Fibroblast of skin of right biceps (primary cell): ENCODE measurements at places on chromosomes 7 and 10.

DNA sequence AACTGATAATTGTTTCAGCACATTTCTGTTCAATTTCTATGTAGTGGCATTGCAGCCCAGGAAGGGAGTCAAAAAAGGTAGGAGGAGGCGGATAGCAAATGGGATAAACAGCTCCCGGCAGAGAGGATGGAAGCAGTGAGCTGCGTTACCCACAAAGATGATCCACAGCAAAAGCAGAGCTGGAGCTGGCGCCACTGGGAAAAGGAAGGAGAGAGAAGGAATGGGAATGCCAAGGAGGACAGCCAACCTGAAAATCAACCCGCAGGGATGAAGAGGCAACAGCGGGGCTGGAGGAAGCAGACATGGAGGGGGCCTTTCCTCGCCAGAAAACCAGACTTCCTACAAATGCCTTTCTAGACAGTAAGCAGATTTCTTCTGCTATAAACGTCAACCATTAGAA, 82.7 kb upstream of the ADAM12 start:
- DNase-seq, result no peak

GRCh38 chr7:112365551-112365950, 84.7 kb upstream of the IFRD1 start:
- DNase-seq, result no peak

DNA sequence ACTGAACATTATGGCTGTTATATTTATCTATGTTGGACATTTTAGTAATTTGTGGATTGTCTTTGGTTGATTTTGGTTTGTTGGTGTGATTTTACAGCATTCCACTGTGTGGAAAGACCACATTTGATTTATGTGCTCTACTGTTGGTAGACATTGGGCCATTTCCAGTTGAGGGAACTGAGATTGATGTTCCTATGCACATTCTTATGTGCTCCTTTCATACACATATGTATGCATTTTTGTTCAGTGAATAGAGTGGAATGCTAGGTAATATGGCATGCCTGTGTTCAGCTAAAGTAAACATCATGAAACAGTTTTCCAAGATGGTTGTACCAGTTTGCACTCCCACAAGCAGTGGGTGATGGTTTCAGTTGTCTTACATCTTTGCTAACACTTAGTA, 15.1 kb downstream of the CACNB2 start:
- peak; percentile 75 for DNase-seq

DNA sequence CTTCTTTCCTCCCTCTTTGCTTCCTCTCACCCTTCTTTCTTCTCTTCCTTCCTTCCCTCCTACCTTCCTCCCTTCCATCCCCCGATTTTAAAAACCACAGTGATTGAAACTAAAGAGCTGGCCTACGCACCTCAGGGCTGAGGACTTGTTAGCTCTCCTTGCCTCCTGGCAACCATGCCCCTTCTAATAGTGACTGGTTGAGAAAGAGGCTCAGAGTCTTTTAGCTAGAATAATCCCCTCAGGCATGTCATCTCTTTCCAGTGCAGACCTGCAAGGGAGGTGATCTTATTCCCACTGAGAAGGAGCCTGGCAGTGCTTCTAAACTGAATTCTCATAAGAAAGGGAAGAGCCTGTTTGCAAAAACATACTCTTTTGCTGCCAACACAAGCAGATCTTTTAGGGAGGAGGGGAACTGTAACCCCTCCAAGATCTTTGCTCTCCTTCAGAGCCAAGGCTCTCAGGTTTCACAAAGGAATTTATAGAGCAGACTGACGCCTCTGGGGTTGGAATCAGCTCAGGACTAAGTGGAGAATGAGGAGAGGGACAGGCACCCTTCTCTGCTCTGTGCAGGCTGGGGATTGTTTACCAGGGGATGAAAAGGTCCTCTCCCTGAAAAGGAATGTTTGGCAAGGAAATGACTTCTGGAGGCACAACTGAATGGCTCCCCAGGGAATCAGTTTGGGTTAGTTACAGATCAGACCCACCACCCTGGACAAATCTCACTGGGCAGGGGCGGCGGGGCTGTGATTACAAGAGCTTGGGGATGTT, 9.4 kb upstream of the ANKRD1 start:
- peak; percentile 95 for DNase-seq

DNA sequence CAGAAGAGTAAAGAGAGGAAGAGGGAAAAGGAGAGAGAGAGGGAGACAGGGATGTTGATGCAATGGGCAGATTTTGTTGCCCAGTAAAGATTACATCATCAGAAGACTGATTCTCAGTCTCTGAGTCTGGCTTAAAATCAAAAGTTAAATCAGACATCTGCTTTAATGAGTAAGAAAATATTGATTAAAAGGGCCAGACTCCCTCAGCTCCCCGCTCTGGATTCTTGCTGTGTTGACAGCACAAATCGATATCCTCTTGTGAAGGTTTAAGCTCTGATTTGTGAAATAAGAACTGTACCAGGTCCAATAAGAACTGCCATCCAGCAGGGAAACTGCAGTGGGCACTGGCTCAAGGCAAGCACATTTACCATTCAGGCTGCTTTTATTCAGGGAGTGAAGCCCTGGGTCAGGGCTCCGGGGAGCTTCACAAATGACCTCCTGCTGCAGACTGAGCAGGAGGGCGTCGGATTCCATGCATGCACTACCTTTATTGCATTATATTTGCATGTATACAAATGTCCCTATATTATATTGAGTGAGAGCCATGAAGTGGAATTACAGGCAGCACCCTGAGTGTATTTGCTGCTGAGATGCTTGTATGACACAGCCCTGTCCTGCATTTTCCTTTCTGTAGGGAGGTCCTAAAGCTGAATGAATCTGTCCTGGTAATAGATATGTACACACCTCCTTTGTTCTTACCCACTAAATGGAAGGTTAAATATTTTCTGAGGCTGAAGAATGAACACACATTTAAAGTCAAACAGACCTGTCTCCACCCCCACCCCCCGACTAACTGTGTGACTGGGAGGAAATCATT, 401.5 kb downstream of the REEP3 start:
- no peak for DNase-seq

GRCh38 chr10:121188005-121188404, 336.8 kb downstream of the WDR11 start:
- DNase-seq, result no peak

- no peak for DNase-seq
Observed at GRCh38 chr7:44729949-44730590, 18.6 kb upstream of the ZMIZ2 start.

DNA sequence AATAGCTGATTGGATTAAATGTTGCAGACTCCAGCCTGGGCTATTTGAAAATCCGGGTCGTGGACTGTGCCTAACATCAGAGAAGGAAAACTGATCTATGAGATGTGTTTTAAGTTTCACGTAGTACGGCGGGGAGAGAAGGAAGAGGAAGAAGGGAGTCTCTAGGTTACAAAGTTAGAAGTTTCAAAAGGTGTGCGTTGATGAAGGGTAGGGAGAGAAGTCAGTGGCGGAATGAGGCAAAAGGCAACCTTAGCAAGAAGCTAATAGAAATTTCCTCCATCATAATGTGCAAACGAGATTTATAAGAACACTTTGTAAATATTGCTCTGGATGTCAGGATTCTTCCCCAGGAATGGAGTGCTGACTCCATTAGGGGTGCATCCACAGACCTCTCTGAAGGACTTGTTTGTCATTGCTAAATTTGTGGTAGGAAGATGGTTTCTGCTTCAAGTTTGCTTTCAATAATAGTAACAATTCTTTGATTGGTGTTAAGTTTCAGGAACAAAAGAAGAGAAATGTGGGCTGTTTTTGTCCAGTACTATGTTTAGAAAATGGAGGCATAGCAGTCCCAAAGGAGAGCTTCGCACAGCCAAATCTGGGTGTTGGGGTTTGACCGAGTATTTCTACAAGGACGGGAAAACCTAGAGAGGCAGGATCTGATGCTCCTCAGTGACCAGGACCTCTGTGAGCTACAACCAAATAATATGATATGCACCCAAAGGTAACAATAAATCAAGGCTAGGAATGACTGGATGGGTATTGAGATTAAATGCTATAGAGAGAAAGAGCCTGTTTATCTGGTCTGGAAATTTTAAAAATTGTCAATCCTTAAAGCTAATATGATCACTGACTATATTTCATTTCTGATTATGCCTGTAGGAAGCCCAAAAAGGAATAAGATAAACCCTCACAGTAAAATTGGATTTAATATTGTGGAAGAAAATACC, 8.2 kb downstream of the TWIST1 start:
- DNase-seq, result peak; percentile 51

DNA sequence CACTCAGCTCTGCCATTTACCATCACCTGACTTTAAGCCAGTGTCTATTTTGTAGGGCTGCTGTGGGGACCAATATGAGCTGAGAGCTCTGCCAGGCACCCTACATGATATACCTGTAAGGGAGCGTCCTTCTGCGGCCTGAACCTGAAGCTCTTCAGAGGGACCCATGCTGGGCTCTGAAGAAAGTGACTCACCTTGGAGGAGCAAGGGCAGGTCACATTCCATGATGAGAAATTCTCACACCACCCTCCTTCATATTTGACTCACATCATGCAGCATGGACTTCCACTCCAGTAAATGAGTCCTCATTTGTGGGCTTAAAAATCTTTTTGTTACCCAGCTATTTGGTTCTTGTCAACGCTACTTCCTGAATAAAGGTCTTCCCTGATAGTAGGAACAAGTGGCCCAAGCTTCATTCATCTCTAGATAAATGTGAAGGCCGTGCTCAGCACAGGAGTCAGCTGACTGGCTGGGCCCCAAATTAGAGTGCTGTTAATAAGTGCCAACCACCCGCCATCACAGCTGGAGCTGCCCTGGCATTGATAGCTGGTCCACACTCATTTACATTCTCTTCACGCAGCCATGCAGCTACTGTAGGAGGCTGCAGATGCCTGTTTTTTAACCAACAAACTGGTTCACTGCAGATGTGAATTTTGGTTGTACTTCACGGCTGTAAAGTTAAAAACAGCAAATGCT, 78.4 kb downstream of the RNF216 start:
- peak; percentile 48 for DNase-seq

DNA sequence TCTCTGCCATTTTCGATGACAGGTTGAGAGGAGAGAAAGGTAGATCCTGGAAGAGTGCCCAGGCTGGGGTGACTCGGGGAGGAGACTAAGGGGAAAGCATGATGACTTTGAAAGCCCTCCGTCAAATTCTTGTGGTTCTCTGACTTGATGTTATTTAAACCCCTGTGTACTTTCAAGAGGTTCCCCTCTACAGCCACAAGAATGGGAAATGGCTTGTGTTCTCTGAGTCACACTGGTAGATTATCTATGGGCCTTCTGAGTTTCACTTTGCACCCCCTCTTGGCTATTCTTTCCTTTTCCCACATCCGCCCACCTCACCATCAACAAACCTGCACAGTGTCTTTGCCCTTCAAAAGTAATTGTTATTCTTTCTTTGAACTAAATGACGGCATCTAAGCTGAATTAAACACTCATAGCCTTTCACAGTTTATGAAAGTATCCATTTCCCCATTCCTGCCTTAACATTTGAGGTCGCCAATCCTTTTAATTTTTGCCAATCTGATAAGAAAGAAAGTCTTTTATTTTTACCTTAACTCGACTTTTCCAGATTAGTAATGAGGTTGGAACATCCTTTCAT, 24.1 kb downstream of the PRF1 start:
- DNase-seq, result peak; percentile 76

- no peak for DNase-seq
Observed at GRCh38 chr10:113961182-113962031, 82.3 kb upstream of the ADRB1 start.

- DNase-seq, result no peak
Observed at GRCh38 chr7:4014346-4015050, 667.6 kb upstream of the FOXK1 start.

DNA sequence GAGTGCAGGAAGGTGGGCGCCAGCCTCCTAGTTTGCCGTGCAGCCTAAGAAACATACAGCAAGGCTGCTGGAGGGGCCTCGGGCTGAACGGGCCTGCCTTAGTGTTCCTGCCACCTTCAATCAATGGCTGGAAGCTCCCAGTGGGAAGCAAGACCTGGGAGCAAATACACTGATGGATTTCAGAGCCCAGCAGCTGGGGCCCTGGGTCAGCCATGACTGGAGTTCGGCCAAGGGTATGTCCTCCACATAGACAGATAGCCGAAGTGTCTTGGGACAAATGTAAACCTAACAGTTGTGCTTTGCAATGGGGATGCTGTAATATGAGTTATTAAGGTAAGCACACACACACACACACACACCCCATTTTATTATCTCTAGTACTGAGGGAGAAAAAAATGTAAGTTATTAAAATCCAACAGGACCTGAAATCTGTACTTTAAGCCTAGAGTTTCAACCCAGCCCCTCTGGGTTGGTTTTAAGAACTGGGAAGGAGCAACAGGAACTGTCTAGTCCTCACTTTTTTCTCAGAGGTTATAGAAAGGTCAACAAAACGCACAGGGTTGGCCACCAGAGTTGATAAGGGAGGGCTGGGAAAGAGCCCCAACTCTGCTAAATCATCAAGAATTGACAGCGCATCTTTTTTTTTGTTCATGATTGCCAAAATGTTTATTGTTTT, 50.0 kb upstream of the CELF2 start:
- DNase-seq, result no peak

DNA sequence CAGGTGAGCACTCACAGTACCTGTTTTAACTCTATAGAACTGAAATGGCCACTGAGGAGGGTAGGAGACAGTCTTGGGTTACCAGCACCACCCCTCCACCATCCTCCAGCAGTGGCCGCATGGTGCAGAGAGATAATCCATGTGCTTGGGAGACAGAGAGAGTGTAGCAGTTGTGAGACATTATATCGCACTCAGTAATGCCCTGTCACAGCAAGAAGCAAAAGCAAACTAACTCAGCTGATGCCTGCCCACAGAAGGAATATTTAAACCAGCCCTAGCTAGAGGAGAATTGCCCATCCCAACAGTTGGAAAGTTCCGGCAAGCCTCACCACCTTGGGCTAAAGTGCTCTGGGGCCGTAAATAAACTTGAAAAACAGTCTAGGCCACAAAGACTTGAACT, 58.8 kb upstream of the HBP1 start:
- DNase-seq, result no peak

GRCh38 chr10:9045311-9045710, 990.8 kb downstream of the GATA3 start:
- DNase-seq, result no peak

DNA sequence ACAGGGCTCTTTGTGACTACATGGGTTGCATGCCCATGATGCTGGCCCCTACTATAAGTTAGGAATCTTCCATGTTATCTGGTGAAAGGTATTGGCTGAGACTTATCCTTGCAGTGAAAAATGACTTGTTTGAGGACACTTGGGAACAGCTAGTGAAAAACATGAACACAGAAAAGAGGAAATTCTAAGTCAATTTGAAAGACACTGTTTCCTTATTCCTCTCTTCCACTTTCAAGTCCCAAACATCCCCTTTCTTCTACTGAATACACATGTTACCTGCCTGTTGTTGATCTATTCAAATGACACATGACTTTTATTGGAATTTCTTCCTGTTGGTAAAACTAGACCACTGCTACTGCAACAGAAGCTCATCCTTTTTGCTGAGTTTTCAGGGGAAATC, 29.5 kb upstream of the PRKCQ start:
- DNase-seq, result no peak

GRCh38 chr10:1208366-1209311, 152.5 kb downstream of the WDR37 start:
- DNase-seq, result no peak

DNA sequence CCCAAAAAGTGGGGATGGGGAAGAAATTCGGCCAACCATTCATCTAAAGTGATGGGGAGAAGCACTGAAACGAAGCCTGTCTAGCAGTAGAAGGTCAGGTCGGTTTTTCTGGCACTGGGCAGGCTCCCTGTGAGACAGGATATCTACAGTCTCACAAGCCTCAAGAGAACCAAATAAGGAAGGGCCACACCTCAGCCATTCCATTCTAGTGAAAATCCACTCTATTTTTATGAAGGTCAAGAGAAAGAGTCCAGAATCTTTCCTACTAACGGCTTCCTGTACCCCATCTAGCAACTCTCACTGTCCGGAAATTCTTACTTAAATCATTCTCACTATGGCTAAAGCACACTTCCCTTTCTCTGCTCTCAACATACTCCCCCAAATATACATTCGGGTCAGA, 267.1 kb downstream of the PRPF18 start:
- peak; percentile 34 for DNase-seq
